Hematopoietic multipotent progenitor cell treated with erythropoietin and hydrocortisone succinate and interleukin-3 and kit ligand, for 15 days (in vitro differentiated cells): ENCODE measurements at places on chromosomes 3 and 15.

DNA sequence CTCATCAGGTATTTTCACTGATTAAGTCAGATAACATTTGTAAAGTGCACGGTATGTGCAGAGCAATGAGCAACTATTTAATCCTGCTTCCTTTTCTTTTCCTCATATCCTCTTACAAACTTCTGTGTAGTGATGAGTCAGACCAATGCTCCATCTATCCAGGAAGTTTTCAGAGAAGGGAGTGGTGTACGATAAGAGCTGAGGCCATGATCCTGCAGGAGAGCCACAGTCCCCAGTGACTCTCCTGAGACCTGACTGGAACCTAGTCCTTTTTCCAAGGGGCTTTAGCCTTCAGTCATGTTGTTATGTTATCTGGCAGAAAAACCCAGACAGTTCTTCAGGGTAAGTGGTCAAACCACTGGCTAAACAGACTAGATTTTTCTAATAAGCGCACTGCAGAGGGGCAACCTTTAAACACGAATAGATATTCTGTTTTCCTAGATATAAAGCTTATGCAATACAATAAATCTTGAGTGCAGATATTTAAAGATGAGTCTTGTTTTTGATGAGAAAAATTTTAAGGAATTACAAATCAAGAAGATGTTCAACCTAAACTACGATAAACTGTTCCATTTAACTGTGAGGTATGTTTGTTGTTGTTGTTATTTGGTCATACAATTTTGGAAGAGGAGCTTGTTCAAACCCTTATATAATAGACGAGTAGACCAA, 110.5 kb upstream of the RAP2B start:
- no peak for DNase-seq

DNA sequence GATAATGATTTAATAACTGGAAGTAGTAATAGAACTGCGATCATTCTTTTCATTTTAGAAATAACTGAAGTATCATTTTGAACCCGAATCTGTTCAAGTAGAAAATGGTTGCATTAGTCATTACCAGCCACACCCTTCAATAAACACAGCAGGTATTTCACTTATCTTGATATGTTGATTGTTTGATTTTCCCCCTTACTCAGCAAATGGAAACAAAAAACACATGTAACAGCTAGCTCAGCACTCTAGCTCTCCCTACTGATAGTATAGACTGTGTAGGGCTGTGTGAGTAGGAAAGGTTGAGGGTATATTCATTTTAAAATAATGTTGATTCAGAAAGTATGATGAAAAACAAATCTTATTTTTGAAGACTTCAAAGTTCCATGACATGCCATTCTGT, 1.1 kb upstream of the GPR149 start:
- no peak for DNase-seq

GRCh38 chr3:61645148-61645547, 83.8 kb downstream of the PTPRG start:
- no peak for DNase-seq

- no peak for DNase-seq
Observed at GRCh38 chr3:170740726-170741591, 129.0 kb downstream of the RPL22L1 start.

GRCh38 chr15:90190606-90191343, 10.4 kb upstream of the SEMA4B start:
- DNase-seq: peak; percentile 72

- no peak for DNase-seq
Observed at GRCh38 chr15:42010434-42010833, 10.4 kb downstream of the PLA2G4E start.

DNA sequence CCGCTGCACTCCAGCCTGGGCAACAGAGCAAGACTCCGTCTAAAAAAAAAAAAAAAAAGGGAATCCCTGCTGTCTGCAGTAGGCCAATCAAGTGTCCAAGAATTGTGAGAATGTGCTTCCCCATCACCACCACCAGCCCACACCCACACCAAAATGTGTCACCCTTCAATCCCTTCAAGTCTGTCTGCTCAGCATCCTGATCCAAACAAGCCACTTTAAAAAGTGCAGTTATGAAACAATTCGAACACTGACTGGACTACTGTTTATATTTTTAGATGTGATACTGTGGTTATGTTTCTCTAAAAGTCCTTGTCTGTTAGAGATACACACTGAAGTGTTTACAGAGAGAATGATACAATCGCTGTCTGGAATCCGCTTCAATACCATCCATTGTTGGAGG, 78.1 kb upstream of the CGNL1 start:
- DNase-seq: no peak

GRCh38 chr15:40011303-40011702, 27.7 kb downstream of the SRP14 start:
- DNase-seq: no peak

DNA sequence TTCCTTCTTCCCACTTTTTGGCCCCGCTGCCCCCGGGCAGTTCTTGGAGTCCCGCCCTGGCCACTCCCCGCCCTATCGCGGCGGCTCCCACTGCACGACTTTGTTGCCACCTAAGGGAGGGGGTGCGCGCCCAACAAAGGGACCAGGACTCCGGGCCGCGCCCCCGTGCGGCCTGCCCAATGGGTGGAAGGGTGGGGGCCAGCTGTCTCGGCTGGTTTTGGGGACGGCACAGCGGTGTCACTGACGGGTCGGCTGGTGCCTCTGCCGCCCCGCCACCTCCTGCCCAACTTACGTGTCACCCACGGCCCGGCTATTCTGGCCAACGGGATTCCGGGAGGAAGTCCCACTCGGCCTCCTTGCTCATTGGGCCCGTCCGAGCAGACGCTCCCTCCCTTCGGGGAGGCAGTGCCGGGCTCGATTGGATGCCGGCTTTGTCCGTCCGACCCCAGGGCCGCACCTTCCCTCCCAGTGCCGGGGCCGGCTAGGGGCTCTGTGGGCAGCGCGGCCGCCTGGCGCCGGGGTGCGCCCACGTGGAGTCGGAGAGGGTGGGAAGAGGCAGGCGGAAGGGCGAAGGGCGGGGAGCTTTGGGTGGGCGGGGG, at the start of gene GOLIM4:
Gene GOLIM4 (minus strand): TSS at position 314 of the 599 bp plus-strand sequence. CDS start 639 bp downstream, outside the sequence.
- peak; percentile 65 for DNase-seq
